ENCODE measurements at places on chromosomes 1 and 21.
A peak's percentile ranks its signal among the peaks of the same experiment; 100 is the strongest.

GRCh38 chr1:8704866-8705506 is 112.5 kb downstream of the RERE start:
- DNase-seq, result no peak

DNA sequence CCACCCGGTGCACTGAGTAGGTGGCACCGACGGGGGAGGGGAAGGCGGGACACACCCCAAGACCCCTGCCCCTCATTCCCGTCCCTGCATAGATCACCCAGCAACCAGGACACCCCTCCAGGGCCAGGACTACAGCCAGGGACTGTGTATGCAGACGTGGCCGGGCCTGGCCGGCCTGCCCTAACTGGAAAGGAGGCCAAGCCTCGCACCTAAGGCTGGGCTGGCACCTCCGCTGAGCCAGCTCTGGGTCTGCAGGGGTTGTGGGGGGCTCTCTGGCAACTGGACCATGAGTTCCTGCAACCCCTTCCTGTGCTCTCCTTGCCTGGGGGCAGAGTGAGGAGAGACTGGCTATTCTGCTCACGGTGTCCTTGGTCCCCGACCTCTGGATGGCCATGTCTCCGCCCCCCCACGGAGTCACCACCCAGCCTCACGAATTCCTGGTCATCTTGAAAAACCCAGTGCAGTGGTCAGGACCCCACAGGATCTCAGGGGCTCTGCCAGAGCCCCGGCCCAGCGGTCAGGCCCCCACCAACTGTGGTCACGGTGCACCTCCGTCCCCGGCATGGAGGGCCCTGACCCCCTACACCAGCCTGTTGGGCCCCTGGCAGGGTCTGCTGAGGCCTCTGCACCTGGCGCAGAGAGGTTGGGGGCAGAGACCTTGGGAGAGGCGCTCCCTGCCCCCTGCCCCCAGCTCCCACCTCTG is 1.1 kb upstream of the FNDC10 start:
- DNase-seq, result no peak

DNA sequence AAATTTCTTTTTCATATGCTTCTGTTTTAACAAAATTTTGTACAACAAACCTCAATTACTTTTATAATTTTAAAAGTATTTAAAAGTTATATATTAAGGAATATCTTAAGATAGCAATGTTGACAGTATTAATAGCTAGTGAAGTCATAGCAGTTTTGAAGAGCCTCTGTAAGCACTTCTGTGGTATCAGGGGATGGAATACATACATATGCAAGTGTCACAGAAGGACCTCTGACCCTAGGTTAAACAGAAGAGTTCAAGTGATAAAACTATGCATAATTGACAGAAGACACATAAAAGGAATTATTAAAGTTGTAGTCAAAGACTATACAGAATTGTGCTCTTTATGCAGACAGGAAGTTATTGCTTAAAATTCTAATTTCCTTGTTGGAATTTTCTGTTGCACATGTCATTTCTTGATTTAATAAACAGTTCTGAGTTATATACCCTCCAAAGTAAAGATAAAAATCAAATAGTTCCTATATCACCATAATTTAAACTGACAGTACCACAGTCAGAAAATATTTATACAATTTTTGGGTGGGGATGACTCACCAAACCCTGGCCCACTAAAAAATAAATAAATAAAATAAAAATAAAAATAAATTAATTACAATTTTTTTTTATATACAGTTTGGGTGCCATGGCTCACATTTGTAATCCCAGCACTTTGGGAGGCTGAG is 27.1 kb downstream of the IPP start:
- DNase-seq, result no peak

DNA sequence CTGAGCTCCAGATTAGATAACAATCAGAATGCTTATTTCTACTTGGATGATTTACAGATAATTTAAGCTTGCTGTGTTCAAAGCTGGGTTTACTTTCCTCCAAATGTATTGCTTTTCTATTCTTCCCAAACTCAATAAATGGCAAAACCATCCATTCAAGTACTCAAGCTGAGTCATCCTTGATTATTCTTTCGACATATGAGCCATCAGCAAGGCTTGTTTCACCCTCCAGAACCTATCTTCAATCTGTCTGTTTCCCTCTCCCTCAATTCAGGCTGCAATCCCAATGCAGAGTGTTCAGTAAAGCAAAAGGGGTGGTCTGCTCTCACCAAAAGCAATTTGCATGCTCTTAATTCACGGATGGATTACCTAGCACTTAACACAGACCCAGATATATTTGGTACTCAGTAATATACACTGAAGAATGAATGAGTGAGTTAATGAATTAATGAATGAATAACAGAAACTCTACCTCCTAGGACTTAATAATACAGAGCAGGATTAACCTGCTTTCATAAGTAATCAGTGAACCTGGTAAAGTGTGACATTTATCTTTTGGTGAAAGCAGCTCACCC is 41.9 kb downstream of the DDR2 start:
- DNase-seq, result no peak

DNA sequence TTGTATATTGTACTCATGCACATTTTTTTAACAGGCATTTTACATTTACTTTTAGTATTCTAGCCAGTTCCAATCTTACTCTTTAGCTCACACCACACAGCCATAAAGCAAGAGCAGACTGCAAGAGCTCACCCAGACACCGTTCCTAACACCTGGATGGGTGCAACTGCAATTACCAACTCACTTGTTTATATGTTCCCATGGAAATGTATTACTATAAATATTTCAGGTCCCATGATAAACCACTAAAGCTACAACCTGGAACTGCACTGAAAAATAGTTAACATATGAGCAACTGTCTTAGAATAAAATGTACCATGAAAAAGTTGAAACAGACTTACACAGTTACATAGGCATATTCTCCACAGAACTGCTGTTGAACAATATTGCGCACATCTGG is 30.8 kb downstream of the USP48 start:
- no peak for DNase-seq

GRCh38 chr1:60427194-60427593 is 353.6 kb upstream of the C1orf87 start:
- no peak for DNase-seq

- DNase-seq, result no peak
These were observed at the start of gene PRKACB for GRCh38 chr1:84143796-84144565. Gene PRKACB, plus strand, starts transcription at chr1:84144271. Its CDS starts 91 bp downstream, at chr1:84144362.

DNA sequence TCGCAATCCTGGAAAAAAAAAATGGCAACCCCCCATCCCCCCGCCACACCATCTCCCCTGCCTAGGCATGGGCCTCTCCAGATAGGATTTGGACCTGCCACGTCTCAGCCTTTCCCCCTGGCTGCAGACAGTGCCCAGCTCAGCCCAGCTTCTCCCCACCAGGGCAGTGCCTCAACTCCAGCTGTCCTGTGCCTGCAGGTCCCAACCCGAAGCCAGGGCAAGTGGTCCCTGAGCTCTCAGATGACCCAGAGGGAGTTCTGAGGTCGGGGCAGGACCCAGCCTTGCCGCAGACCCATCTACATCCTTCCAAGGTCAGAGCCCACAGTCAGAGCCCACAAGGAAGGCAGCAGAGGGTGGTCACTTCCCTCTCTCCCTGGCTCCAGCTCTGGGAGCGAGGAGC is 86.7 kb upstream of the POU3F1 start:
- DNase-seq, result no peak

GRCh38 chr21:30216041-30216723 is at the start of gene CLDN8:
Gene CLDN8, minus strand, starts transcription at chr21:30216097. Its CDS starts 172 bp downstream, at chr21:30215925.
- DNase-seq, result no peak

DNA sequence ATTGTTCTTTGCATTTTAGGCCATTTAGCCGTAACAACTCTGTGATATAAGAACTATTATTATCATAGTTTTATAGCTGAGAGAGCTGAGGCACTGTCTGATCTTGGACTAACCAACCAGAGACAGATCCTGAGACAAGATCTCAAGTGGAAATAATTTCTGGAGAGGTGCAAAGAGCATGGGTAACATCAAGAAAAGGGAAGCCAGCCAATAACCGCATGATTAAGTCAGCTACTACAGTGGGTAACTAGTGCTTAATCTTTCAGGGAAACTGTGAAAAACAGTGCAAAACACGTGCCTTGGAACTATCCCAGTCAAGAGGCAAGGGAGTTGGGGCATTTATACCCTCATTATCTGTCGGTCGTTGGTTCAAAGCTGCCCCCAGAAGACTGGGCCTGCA is 105.8 kb downstream of the OMA1 start:
- no peak for DNase-seq

DNA sequence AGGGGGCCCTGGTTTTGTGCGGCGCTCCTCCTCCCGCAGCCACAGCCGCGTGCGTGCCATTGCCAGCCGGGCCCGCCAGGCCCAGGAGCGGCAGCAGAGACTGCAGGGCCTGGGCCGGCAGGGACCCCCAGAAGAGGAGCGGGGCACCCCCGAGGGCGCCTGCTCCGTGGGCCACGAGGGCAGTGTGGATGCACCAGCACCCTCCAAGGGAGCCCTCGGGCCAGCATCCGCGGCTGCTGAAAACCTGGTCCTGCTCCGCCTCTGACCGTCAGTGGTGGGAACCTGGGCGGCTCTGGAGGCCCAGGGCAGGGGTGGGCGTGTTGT is 21.5 kb downstream of the PANK4 start:
- no peak for DNase-seq

- no peak for DNase-seq
These were observed 29.3 kb downstream of the SIPA1L2 start for GRCh38 chr1:232600424-232601258.

GRCh38 chr1:202268817-202269216 is 72.9 kb downstream of the UBE2T start:
- DNase-seq, result no peak

DNA sequence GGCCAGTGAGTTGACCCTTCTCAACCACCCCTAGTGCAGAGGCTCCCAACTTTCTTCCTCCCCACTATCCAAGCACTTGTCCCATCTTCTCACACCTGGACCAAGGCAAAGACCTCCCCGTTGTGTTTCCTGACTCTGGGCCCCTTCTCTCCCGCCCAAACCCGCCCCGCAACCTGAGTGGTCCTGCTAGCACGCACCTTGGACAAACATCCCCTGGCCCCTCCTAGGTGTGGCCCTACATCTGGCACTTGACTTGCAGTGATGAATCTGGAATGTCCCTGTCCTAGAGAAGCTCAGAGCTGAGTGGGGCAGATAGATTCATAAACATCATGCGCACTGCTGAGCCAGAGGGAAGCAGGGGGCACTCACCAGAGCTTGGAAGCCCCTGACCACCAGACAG is 2.3 kb downstream of the SLC5A9 start:
- no peak for DNase-seq

DNA sequence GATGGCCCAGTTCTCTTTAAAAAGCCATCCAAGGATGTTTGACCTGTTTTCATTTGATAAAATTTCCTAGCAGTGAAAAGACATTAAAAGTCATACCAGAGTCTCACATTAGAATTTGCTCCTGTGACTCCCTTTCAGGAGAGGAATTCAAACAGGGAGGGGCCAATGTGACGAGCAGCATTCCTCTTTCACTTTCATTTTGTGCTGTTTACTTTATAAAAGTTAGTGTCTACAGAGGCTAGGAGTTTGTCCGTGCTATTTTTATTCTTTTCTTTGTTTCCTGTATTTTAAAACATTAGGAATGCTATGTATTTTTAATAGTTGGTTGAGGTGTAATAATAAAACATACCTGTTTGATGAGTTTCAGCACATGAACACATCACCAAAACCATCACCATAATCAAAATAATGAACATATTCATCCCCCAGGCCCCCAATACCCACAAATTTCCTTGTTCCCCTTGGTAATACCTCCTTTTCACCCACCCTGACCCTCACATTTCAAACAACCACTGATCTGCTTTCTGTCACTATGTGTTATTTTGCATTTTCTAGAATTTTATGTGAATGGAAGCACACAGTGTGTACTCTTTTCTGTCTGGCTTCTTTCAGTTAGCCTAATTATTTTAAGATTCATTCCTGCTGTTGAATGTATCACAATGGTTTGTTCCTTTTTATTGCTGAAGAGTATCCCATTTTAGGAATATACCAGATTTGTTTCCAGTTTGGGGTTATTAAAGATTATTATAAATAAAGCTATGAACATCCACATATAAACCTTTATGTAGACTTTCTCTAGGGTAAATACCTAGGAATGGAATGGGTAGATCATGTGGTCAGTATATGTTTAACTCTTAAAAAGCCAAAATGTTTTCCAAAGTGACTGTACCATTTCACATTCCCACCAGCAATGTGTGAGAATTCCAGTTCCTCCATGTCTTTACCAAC is 129.5 kb downstream of the TENT5C start:
- DNase-seq, result peak; percentile 18

GRCh38 chr1:182338806-182339370 is 52.7 kb downstream of the GLUL start:
- DNase-seq, result no peak

DNA sequence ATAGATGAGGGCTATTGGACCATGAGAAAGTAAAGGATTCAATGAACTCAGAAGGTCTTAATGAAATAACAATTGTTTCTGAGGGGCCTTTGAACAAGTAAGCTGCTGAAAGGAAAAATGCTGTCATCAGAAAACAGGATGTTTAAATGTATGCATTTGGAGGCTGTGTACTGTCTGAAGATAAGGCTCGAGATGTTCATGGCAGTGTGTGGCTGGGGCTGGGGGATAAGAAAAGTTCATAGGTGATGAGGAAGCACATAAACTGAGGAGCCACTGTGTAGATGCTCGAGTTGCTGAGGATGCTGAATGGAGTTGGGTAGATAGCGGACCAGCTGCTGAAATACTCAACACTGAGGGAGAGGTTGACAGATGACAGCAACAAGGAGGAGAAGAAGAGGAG is 17.8 kb downstream of the THEM4 start:
- DNase-seq, result no peak

DNA sequence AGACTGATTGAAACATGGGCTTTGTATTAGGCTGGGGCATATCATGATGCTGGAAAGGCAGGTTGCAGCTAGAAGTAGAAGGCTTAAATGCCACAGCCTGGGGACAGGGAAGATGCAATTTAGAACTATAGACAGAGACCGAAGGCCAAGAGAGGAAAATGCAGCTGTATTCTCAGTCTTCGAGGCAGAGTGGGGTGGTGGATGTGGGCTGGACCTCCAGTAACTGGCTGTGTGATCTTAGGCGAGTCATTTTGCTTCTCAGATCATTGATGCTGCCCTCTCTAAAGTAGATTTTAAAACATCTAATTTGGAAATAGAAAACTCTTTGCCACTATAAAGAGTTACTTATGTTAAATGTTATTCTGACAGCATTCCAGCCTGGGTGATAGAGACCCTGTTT is 17.7 kb upstream of the SH2D2A start:
- DNase-seq, result no peak

DNA sequence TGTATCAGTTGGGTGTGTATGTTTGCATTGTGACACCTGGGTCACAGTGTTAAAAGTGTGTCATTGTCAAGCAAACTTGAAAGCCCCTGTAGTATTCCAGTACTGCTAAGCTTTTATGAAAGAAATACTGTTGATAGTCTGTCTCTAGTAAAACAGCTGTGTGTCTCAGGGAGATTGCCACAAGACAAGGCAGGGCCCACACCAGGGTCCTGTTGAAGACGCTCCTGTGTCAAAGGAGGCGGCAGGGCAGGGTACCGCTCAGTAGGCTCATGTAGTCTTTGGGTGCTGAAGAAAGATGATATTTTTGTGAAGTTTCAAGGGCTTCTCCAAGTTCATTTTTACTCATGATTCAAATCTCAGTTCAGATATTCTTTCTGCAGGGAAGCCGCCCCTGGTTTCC is 132.5 kb downstream of the GALNT2 start:
- DNase-seq, result no peak
